Mammary epithelial cell (primary cell): ENCODE measurements at places on chromosomes 11 and 22. TPM values are rescaled to one million over a fixed set of nuclear protein-coding genes. Genes with fewer than 3 reads are reported as not detected.

The GAL3ST1 gene
- not detected for polyA plus RNA-seq

The ZNF280B gene
- polyA plus RNA-seq, result 0.14 TPM

The GDPD4 gene
- not detected for polyA plus RNA-seq

The WNT11 gene
- polyA plus RNA-seq, result not detected

The SERHL2 gene
- polyA plus RNA-seq, result 1.4 TPM

The LRRC74B gene
- polyA plus RNA-seq, result not detected

The DDI1 gene
- polyA plus RNA-seq, result not detected
